Activated naive CD4-positive, alpha-beta T cell treated with anti-CD3 and anti-CD28 coated beads for 36 hours (primary cell): ENCODE measurements at places on chromosomes 4 and X. TPM values are rescaled to one million over a fixed set of nuclear protein-coding genes. Genes with fewer than 3 reads are reported as not detected.

USP26 gene
- not detected for total RNA-seq

PCDH18 gene
- 0.05 TPM for total RNA-seq

IL2RG gene
- total RNA-seq = 144 TPM

DNA sequence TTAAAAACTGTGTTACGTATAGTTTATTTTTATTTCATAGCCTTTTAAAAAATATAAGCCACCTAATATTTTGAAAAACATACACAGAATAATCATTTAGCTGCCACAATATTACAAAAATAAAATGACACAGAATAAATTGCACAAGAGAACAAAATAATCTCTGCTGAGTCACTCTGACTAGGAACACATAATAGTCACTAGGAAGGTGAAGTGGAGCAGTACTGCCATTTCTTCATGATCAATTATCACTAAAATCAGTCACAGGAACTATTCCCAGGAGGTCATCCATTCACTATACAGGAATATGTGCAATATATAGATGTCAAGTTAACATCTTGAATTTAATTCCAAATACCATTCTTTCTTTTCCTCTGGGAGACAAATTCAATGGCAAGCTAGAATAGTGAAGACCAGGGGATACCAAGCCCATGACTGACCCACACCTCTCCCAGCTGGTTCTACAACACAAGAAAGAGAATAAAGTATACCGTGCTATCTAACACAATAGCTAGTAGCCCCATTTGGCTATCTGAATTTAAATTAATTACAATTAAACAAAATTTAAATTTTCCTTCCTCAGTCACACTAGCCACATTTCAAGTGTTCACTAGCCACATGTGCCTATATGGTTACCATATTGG lies 5.9 kb downstream of the SMIM43 start:
- peaks cover under 1% of the 10 kb centered on the region for H3K4me1 ChIP-seq
- H3K27ac ChIP-seq = no peak overlapping the region
- no peaks in the 10 kb centered on the region for H3K36me3 ChIP-seq
- H3K4me3 ChIP-seq = no peak overlapping the region
- DNase-seq = no peak

DNA sequence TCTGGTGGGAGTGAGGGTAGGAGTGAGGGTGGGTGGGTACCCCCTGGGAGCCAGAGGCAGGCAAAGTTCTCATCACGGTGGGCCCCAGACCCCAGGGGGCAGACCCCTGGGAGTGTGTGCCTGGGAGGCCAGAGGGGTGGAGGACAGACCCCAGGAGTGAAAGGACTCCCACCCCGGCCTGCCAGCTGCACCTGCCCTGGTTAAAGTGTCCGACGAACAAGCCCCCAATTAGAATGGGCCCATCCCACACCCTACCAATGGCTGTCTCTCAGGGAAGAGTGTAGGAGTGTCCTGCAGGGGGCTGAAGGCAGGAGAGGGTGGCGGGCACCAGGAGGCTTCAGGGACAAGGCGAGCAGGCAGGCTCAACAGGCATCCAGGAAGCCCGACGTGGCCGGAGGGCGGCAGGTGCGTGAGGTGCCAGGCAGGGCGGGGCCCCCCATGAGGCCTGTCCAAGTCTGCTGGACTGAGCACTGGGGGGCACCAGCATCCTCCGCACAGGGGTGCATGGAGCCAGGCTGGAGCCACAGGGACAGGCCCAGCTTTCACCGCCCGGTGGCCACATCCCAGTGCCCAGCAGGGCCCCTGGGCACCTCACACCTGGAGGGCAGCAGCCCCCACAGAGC lies 8.7 kb downstream of the PDE6B start:
- no peaks in the 10 kb centered on the region for H3K36me3 ChIP-seq
- peaks cover 2% of the 10 kb centered on the region for H3K27me3 ChIP-seq
- DNase-seq = no peak
- no peaks in the 10 kb centered on the region for H3K4me1 ChIP-seq

- H3K4me3 ChIP-seq = no peak overlapping the region
- H3K4me1 ChIP-seq = no peaks in the 10 kb centered on the region
- no peak overlapping the region for H3K27ac ChIP-seq
- DNase-seq = no peak
- no peaks in the 10 kb centered on the region for H3K36me3 ChIP-seq
Measured at GRCh38 chrX:43581167-43581566, 74.9 kb upstream of the MAOA start.

GRCh38 chrX:11437642-11438379 lies 144.6 kb downstream of the AMELX start:
- no peak overlapping the region for H3K27ac ChIP-seq
- DNase-seq = no peak
- no peaks in the 10 kb centered on the region for H3K36me3 ChIP-seq
- H3K4me3 ChIP-seq = no peak overlapping the region

DNA sequence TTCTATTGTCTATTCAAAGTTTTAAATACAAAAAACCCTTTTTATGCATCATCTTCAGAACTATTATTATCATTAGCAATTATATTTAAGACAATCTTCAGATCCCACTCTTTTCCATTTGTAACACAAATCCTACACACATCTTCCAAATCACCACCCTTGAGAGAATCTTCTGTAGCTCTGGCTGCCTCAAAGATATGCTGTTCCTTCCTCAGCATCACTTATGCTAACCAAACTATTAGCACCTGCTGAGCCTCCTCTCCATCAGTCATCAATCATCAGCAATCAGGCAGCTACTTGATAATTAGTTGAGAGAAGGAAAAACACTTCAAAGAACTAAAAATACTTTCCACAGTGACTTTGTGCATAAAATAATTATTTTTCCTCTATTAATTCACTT lies 1082.2 kb downstream of the C4orf33 start:
- no peaks in the 10 kb centered on the region for H3K27me3 ChIP-seq
- H3K27ac ChIP-seq = no peak overlapping the region
- no peak overlapping the region for H3K4me3 ChIP-seq

- no peak overlapping the region for H3K27ac ChIP-seq
- no peak overlapping the region for H3K4me3 ChIP-seq
- peaks cover 2% of the 10 kb centered on the region for H3K27me3 ChIP-seq
- H3K36me3 ChIP-seq = no peaks in the 10 kb centered on the region
Measured at GRCh38 chr4:47355568-47355967, 107.9 kb downstream of the COMMD8 start.

DNA sequence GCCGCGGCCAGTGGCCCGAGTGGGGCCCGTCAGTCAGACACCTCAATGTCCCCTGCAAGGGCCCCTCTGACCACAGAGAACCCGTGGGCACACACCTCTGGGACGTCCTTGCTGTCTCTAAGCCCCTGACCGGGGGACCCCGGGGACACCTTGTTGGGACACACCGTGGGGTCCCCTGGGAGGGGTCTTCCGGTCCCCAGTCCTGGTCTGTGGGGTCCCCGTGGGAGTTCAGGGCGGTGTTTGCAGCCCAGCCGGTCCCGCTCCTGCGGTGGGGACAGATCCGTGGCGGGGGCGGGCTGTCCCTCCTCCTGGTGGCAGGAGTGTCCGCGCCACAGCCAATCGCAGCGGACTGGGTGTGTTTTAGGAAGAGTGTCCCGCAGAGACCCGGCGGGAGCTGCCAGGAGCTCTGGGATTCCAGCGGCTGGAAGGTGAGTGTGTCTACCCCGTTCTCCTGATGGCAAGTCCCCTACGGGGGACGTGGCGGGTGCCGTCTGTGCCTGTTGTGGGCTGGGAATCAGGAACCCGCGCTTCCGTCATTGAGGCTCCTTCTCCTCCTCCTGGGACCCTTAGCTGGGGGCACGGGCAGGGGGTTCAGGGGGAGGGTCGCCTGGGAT lies 5.1 kb upstream of the PLCXD1 start:
- peak overlapping the region; percentile 74 for H3K4me3 ChIP-seq
- no peaks in the 10 kb centered on the region for H3K27me3 ChIP-seq
- peaks cover 15% of the 10 kb centered on the region for H3K4me1 ChIP-seq
- DNase-seq = peak; percentile 40

DNA sequence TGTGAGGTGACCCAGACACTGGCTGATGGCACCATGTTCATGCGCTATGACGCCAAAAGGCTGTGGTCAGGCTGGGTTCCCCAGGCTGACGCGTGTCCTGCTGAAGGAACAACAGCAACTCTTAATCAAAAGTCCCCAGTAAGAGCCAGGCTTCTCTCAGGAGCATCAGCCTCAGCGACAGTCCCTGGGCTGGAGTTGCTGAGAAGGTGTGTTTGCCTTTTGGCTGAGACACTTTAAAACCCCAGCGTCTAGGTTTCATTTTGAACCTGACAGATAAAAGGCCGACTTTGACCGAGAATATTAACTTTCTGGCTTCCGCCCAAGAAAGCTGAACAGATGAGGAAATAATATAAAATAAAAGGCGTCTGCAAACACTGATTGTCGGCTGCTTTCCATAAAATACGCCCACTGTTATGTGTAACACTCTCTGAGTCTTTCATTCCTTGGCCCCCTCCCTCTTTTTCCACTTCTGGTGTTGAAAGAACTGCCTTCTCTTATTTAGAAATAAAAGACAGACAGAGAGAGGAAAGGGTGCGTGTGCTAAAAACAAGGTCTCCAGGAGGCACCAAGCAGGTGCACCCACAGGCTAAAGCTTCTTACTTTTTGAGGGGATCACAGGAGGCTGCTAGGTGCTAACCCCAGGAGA lies 373.6 kb downstream of the MID1IP1 start:
- peak overlapping the region; percentile 43 for H3K4me3 ChIP-seq
- peaks cover 31% of the 10 kb centered on the region for H3K4me1 ChIP-seq
- H3K27ac ChIP-seq = peak overlapping the region; percentile 78
- peak; percentile 68 for DNase-seq
